T-helper 1 cell (primary cell): ENCODE measurements at places on chromosomes 2 and 18.

GRCh38 chr18:74796841-74797576 lies 199.3 kb downstream of the ZNF407 start:
- no peak for DNase-seq

DNA sequence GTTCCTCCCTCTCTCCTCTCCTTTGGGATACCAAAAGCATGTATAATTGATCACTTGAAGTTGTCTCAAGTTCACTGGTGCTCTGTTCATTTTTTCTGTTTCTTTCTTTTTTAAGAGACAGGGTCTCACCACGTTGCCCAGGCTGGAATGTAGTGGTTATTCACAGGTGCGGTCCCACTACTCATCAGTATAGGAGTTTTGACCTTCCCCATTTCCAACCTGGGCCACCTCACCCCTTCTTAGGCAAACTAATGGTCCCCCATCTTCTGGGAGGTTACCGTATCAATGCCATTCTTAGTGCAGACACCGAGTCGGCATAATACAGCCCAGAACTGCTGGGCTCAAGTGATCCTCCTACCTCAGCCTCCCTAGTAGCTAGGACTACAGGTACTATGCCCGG lies 31.3 kb upstream of the TMEM247 start:
- DNase-seq = no peak

- DNase-seq = no peak
Measured at GRCh38 chr18:68466672-68467071, 248.2 kb downstream of the TMX3 start.

GRCh38 chr2:120255986-120256650 lies 3.5 kb downstream of the RALB start:
- DNase-seq = no peak

DNA sequence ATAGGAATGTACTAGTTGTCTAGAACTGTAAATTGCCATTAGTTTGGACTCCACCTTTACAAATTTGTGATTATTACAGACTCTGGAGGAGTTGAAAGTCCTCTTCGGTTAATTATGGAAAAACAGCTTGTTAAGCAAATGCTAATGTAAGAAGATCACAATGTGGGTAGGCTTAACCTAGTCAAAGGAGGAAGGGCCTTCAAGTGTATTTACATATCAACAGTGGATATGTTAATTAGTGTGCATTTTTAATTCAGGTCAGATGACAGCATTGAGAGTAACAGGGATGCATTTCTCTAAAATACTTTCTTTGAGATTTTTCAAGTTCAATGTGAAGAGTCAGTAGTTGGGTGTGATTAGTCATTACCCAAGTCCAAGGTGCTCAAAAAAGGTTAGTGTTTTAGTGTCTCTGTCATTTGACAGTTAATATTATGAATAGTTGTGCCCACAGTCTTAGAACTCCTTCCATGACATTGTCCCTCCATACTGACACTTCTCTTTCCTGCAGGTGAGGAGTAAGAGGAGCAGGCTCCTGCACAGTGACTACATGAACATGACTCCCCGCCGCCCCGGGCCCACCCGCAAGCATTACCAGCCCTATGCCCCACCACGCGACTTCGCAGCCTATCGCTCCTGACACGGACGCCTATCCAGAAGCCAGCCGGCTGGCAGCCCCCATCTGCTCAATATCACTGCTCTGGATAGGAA lies 28.0 kb downstream of the CD28 start:
- no peak for DNase-seq

DNA sequence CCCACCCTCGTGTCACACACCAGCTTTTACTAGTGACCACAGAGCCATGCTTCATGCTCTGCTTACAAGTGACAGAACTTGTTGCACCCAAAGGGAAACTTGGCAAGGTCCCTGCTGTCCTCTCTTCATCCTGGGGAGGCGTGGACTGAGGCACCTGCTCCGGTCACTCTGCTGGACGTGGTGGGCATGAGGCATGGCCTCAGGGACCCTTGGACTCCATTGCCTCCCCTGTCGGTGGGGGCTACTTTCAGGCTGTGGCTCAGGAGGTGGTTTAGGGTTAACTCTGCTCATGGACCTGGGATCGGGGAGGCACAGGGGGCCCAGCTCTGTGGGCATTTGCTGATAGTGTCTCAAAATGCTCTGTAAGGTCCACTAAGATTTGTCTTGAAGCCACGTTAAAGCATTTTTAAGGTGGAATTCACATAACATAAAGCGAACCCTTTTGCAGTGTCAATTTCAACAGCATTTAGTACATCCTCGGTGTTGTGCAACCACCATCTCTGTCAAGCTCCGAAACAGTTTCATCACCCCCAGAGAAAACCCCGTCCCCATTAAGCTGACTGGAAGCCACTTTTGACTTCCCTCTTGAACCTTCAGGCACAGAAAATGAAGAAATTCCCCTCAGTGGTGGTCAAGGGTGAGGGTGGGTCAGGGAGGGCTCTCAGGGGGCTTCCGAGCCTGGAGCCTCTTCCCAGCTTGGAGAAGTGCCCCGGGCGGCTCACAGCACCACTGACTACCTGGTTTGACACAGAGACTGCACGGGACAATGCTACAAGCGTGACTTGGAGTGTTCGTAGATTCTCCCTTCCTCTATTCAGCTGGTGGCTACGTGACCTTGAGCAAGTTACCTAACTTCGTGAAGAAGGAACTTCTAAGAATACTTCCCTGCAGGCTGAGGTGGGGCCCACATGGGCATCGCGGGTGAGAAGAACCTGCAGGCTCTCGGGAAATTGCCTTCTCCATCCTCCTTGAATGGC lies 100.0 kb upstream of the HDAC4 start:
- no peak for DNase-seq

GRCh38 chr2:53715568-53715967 lies 52.0 kb upstream of the CHAC2 start:
- DNase-seq = no peak

DNA sequence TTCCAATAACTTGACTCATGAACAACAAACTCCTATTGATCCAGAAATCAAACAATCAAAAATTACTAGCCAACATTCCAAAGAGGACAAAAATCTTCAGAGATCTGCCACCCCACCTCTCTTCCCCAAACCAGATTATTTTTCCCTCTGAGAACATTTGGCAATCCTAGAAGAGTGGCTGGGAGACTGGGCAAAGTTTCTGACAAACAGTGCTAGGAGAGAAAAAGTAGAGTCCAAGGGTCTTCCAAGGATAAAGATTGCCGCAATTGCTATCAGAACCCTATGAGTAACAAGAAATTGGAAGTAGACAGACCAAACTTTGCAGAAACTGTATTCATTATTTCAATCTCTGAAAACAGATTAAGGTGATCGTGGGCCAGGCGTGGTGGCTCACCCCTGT lies 22.4 kb downstream of the REV1 start:
- no peak for DNase-seq

- no peak for DNase-seq
Measured at GRCh38 chr2:239482778-239483712, 82.2 kb upstream of the HDAC4 start.

DNA sequence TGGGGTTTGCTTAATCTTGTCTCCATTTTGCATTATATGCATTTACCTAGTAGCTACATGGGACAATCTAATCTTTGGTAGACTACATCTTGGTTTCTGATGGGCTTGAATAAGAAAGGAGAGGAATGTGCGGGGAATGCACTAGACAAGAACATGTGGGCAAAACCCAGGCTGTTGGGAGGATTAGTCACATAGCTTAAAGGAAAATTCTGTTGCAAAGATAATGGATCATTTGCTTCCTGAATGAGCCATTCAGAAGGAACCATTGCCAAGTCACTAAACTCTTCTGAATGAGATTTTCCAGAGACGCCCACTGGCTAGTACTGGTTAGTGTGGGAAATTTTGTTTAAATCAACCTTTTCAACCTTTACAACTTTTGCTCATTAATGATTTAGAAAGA lies 84.8 kb downstream of the OSBPL6 start:
- no peak for DNase-seq

DNA sequence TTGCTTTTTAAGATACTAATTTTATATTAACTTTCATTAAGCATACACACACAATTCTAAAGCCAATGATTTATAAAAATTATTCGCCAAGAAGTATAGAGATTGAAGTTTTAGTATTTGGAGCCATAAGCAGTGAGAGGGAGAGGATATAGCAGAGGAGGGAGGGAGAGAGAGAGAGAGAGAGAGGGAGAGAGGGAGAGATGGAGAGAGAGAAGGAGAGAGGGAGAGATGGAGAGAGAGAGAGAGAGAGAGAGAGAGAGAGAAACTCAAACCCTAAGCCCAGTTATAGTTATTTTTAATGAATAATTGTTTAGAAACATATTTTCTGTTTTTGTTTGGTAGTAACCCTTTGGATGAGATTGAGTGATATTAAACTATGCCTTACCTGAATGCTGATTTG lies 5.3 kb downstream of the TWIST2 start:
- DNase-seq = no peak

DNA sequence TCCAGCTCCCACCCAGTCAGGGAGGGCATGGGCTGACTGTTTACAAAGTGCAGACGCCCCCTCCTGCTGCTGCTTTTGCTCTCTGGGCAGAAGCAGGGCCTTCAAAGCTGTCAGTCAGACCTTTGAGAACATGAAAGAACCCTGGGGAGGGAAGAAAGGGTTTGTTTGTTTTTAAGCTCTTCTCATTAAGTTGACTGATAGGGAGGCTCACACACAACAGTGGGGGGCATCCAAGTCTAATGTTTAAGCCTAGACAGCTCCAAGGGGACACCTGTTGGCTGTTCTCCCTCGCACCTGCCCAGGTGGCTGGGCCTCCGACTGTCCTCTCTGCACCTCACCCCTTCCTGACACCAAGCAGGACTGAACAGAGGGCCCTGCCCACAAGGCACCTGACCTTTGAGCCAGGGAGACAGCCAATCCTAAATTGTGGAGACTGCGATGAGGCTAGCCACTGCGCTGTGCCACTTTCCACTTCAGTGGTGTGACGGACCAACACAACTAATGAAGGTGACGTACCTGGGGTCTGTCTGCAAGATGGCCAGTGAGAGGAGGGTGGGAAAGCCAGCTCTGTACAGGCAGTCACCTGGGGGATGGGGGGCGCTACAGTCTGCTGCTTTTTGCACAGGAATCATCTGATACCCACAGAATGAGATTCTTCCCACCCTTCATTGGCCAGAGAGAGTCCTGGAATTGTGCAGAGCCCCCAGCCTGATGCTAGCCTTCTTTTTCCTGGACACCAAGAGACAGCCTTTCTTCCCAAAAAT lies 16.3 kb downstream of the ST6GAL2 start:
- no peak for DNase-seq

- no peak for DNase-seq
Measured at GRCh38 chr2:216366777-216367471, 5.4 kb downstream of the MARCHF4 start.

DNA sequence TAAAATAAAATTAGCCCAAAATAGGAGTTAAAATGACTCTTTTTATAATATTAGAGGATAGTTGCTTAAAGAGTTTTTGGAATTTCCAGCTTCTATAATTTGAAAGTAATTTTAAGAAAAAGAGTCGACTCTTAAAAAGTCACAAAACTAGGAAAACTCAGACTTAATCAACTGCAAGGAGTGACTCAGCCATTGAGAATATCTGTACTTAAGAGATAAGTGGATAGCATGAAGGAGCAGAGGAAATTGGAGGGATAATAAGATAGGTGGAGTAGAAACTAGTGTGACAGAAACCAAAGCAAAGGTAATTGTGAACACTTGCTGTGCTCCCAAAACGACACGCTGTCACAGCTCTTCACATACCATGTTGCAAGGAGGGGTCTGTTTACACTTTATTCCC lies 8.4 kb downstream of the RSAD2 start:
- DNase-seq = no peak

DNA sequence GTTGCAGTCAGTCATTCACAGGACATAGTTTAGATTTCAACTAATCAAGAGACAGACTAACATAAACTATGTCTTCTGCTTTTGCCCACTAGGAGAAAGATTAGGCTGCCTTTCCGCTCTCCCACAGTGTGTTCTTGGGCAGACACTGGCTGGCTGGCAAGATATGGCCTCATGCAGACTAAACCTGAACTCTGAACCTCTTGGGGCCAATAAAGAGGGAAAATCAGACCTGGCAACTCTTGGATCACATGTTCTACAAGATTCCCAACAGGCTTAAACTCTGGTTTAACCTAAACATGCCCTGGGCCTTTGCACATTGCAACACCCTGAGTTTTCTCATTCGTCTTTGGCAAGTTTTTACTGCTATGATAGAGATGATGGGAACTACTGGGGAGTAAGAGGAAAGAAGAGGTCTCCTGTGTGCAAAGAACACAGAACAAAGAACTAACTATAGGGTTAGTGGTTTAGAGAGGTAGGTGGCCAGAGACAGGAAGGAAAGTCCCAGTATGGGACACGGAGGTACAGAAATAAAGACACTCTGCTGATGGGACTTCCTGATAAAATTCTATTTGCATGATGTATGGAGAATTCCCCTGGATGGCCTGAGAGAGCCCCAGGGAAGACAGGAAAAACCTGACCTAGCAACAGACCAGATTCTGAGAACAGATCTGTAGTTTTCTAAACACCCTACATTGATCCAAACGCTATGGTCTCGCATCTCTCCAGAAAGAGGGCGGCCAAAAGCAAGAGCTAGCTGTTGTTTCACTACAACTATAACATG lies 2.0 kb upstream of the ATRAID start:
- DNase-seq = no peak

GRCh38 chr18:52953387-52953786 lies 613.4 kb downstream of the DCC start:
- no peak for DNase-seq

DNA sequence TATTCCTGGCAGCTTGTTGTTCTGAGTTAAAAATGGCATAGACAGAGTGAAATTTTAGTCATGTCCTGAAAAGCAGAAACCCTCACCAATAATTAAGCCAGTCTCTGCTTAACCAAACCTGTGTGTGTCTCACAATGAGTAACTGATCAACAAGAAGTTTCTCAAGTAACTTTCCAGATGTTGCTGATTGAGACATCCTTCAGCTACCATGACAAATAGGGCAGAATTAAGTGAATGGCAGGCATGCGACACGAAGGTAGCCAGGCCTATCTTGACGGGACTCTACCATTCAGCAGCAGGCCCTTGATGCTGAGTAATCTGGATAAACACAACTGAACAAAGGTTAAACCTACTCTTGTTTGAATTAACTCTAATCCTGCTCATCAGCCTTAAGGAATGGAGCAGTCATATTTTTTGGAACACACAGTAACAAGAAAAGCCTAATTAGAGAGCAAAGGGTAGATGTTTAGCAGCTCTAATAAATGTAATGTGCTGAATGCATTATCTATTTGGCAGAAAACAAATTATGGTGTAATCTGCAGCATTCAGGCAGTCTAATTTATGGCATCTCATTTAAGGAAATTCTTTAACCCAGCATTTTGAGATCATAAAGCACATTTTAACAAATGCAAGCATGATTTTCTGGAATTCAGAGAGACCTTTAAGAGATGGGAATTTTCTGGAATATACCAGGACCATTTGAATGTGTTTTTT lies 159.5 kb upstream of the EPHA4 start:
- no peak for DNase-seq
